ENCODE measurements at places on chromosomes 4 and X.

DNA sequence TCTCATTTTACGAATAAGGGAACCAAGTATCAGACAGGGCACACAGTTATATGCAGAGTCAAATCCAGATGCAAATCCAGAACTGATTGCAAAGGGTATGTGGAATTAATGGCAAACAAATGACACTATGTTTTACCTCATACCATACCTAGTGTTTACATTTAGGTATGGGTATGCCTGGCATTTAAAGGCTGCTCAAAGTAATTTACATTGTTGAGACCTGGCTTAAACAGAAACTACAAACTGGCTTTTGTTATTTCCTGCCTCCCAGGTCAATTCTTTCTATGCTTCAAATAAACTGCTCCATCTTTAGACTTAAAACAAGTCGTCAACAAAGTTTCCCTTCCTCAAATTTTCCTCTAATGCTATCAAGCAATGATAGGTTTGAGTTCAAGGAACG, 33.7 kb downstream of the ANKRD17 start:
- no peak for DNase-seq

- no peak for DNase-seq
Measured at GRCh38 chr4:118872181-118872580, 16.5 kb upstream of the SYNPO2 start.

DNA sequence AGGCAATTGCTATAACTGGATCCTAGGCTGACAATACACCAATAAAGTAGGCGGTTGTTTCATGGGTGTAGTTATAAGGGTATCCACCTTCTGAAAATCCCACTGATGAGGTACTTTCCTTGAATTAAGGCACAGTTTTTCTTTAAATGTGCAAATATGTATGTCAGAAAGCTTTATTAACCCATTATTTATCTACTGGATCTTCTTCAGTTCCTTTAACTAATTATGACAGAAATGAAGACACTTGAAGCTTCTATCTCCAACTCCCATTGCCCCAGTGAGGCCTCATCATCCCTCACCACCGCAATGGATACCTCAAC, 159.6 kb upstream of the KLF3 start:
- DNase-seq: no peak

DNA sequence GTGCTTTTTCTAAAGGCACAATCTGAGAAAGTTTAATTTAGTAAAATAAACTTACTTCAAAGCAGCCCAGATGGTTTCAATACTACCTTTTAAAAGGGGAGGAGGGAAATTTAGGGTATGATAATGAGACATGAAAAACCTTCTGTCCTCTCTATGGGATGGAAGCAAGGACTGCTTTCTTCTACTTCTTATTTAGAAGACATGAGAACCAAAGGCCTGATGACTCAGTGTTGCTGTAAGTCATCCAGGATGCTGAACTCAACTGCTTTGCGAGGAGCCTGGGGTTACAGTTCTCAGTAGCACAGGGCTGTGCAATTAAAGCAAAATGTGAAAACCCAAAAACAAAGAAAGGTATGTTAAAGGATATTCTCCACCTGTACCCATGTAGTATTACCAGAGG, 140.8 kb upstream of the EDNRA start:
- no peak for DNase-seq

DNA sequence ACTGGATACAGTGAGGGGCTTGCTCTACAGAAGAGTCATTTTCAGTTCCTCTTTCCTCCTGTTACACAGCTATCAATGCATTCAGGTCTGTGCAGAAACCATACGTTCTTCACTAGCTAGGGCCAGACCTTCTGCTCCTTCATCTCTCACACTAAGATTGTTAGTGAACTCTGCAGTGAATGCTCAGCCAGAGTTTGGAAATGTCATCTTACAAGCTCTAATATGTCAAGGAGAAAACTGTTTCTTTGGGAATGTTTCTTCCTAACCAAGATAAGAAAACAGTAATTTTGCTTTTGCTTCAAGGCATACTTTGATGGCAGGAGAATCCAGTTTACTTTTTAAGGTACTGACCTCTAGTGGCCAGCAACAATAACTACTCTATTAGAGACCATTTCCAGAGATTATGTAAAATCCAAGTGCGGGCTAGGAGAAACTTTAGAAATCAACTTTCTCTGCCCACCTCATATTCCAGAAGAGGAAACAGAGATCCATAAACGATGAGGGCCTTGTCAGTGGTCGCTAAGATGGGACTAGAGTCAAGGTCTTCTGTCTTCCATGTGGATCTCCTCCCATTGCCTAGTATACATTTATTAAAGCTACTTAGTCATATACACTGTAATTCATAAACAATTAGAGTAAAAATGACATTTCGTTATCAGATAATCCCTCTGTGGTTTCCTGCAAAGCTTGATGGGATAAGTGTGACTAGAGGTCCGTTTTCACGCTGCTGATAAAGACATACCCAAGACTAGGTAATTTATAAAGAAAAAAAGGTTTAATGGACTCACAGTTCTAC, 12.1 kb upstream of the CC2D2A start:
- DNase-seq: no peak

Data from testis (tissue), 5 donors.